ENCODE measurements at places on chromosomes 7 and 10.

DNA sequence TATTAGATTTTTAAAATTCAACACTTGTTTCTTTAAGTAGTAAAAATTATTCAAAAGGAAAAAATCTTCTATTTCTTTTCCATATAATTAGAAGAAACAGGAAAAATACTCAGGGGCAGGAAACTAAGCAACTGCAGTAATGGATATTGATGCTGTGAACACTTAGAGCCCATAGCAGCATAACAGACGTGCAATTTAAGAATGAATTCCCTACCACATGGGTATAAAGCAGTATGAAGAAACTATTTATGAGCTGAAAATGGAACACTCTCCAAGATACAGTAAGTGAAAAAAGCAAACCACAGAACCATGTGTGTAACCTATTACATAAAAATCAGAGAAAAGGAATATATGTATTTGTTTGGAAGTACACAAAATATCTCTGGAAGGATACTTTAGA, 30.8 kb downstream of the ARHGAP19 start:
- DNase-seq = no peak

DNA sequence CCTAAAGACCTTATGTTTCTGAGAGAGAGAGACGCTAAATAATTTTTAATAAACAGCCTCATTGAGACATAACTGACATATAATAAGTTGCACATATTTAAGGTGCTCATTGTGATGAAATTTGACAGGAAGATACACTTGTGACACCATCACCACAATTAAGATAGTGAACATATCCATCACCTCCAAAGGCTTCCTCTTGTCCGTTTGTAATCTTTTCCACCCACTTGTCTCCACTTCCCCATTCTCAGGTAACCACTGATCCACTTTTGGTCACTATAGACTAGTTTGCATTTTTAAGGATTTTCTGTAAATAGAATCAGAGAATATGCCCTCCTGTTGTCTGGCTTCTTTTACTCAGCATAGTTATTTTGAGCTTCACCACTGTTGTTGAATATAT, 195.1 kb upstream of the WDR11 start:
- DNase-seq = no peak

GRCh38 chr7:12316925-12317324, 86.7 kb downstream of the VWDE start:
- DNase-seq = no peak

DNA sequence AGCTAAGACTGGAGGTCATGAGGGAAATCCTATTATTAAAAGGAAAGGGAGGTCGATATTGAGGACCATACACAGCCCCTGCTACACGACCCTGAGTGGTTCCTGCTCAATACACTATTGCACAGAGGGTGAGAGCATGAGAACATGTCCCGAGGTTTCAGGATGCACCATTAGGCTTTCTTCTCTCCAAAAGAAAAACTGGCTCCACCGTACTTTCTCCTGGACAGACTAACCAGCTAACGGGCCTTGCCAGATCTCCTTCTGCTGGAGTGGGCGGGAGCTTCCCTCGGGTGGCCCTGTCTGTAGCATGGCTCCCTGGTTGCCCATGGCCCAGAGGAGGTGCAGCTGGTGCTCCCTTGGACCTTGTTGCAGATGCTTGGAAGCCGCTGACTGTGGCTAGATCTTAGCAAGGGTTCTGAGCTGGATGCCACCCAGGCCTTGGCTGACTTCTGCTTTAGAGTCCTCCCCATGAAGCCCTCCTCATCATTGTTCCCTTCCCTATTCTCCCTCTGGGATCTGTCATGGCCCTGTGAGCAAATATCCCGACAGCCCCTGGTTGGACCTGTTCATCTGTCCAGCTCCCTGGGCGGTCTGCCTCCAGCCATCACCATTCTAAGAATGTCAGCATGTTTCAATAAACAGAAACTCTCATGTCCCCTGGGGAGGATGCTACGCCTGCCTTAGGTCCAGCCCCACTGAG, 52.9 kb upstream of the SHH start:
- no peak for DNase-seq

DNA sequence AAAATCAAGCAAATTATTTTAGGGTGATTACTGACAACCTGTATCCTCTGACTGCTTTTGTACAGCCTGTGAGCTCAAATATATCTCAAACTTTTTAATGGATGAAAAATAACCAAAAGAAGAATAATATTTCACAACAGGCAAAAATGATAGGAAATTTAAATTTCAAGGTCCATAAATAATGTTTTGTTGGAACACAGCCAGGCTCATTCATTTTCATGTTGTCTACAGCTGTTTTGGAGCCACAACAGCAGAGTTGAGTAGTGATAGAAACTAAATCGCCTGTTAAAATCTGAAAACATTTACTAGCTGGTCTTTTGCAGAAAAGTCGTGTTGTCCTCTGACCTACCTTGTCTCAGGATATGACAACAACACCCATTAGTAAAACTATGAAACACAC, 75.9 kb downstream of the GLI3 start:
- DNase-seq = no peak

DNA sequence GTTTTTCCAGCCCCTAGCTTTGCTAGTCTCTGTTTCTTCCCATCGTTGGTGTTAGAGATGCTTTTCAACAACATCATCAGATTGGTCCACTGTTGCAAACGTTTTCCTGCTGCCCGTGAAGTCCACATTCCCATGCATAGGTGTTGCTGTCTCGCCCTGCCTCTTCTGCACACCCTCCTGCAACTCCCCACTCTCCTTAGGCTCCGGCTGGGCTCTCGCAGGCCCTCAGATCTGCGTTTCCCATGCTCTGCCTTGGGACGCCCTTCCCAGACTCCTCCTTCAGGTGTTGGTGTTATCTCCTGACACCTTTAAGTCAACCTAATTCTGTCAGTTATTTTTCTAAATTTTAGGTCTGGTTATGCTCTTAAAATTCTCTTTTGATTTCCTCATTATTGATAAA, 55.0 kb downstream of the ZMYND11 start:
- DNase-seq = no peak

- DNase-seq = no peak
Observed at GRCh38 chr7:24291271-24291670, 7.3 kb downstream of the NPY start.

GRCh38 chr7:47576031-47576865, 5.7 kb downstream of the TNS3 start:
- DNase-seq = no peak

GRCh38 chr7:147547252-147547897, 1043.2 kb upstream of the C7orf33 start:
- peak; percentile 8 for DNase-seq

DNA sequence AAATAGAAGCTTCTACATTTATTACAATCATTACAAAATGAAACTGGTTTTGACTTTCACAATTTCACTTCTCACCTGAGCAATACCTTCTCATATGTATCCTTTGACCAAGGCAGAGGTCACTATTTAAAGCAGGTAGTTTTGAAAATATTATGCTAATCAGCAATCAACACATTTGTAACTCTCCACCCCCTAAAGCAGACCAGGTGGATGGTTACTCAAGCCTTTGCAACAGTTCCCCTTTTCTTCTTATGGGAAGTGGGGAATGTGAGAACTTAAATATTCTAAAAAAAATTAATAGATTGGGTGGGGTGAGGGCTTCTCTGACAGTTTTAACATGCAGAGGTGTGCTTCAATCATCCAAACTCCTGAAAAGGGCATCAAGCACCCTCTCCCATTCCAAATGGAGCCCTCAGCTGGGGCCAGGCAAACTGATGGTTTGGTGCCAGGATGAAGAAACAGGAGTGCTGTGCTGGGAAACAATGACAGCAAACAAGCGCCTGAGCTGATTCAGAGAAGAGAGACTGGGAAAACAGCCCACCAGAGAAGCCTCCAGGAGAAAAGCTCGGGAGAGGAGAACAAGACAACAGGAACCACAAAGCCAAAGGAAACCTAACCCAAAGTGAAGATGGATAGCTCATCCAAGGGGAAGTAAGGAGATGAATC, 17.1 kb downstream of the RAPGEF5 start:
- DNase-seq = no peak

DNA sequence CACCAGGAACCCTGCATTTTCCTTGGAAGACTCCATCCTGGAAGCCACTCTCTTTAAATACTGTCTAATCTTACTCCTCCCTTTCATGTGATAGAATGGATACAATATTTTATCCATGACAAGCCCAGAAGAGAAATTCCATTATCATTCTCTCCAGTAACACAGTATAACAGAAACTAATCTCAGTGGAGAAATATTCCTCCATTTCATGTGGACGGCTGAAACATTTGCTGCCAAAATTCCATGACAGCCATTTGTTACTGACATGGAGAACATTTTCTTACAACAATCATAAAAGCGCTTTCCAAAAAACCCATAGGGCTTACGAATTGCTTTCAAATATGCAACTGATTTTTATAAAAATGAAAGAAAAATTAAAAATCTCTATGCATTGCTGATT, 392.8 kb upstream of the KLF6 start:
- DNase-seq = no peak

DNA sequence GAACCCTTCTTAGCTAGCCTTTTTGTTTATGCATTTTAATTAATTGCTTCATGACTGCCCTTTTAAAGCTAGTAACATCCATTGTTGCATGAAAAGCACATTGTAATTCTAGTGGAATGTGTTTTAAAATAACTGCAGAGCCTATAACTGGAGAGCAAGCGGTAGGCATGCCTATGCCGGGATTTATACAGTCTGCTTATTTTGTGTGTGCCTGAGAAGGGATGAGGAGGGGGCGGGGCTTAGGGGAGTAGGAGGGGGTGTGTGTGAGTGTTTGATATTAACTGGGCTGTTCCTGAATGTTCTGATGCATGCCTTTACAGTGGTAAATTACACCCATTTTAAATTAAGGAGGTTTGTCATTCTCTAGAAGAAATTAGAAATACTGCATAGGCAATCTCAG, 208.1 kb downstream of the TCF7L2 start:
- no peak for DNase-seq

GRCh38 chr7:130426564-130426963, 14.3 kb downstream of the CEP41 start:
- no peak for DNase-seq

GRCh38 chr10:74887614-74888284, 61.3 kb downstream of the KAT6B start:
- DNase-seq = no peak

DNA sequence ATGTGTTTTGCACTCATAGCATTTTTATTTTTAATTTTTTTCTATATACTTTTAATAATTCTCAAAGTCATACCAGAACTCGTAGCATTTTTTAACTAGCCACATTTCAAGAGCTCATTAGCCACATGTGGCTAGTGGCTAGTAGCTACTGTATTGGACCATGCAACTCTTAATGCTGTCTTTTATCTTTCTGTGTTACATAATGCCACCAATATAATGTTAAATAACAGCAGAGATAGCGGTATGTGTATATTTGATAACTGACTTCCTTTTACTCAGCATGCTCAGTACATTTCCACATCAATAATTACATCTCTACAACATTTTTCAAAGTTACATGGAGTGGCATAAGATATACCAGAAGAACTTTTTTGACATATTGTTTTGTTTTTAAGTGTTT, 91.4 kb downstream of the CDK13 start:
- DNase-seq = no peak

DNA sequence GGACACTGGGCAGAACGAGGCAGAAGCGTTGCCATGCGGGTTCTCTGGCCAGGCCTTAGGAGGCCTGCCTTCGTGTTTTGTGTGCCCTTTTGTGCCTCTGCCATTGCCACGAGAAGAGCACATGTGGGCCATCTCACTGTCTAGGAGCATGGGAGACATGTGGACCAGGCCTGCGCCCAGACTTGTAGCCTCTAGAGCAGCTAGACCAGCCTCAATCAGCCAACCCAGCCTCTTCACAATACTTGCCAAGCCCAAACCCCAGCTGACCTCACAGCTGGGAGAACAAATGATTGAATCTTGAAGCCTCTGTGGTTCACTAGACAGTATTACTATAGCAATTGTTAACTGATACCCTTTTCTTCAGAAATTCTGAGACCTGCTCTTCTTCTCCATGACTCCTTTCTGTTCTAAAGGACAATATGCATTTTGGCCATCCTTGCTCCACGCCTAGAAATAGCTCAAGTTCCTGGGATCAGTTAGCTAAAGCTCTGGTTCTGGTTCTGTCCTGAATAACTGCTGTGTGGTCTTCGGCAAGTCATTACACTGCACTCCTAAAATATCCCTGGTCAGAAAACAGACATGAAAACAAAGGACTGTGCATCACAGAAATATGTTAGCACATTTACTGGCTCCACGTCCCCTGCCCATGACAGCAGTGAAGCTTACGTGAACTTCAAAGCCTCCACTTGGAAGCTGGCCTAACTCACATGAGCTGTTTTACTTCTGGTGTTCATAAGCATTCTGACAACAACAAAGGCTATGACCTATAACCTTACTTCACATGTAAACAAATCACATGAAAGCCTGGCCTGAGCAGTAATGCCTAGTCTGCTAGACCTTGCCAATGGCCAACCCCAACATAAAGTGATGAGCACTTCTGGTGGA, 72.3 kb upstream of the MKRN1 start:
- no peak for DNase-seq

DNA sequence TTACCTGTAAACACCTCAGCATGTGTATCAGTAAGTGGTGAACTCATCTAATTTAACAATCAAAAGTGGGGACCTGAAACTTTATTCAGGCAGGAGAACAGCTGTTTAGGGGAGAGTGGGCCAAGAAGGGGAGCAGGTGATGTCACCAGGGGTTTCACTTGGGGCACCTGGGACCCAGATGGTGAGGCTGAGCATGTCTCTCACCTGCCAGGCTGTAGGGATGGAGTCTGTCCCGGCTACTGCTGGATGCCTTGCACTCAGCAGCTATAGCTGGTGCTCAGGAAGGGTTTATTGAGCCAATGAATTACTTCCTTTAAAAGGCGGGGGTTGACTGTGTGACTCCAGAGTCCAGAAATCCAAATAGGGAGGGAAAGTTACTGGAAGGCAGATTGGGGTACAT, 23.0 kb downstream of the CDH23 start:
- no peak for DNase-seq

DNA sequence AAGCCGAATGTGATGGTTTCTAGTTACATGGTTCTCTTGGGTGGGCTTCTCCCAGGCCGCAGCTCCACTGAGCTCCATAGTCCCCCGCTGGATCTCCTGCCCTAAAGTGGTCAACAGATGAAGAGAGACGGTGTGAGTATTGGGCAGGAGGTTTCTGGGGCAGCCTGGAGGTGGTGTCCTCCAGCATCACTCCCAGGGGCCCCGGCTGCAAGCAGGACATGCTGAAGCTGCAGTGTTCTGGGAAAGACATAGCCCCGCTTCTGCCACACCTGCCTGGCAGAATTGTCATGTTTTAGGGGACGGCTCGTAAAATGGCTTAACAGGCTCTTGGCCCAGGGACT, 40.4 kb downstream of the CALML3 start:
- no peak for DNase-seq
